ENCODE measurements at places on chromosomes 4 and X.

GRCh38 chr4:60657807-60658206 is 542.3 kb upstream of the ADGRL3 start:
- DNase-seq, result no peak

GRCh38 chr4:19455196-19455595 is 796.5 kb upstream of the SLIT2 start:
- DNase-seq, result no peak

- peak; percentile 52 for DNase-seq
Observed at GRCh38 chr4:98482847-98483806, 175.3 kb downstream of the TSPAN5 start.

DNA sequence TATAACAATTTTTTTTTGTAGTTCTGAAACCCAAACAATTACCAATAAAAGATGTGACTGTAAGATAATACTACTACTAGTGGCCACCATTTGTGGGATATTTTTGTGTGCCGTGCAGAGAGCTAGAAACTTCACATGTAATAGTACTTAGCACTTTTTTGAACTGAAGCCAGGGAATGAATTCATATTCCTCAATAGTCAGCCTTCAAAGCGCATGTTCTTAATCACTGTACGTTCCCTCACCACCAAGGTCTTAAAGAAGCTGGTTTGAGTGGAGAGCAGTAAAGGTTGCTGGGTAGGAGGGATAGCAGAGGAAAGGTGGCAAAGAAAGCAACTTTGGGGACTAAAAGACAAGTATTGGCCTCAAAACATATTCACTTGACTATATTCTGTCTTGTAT is 9.6 kb upstream of the RUFY3 start:
- DNase-seq, result no peak

GRCh38 chrX:83416273-83416672 is 91.8 kb upstream of the POU3F4 start:
- DNase-seq, result no peak

DNA sequence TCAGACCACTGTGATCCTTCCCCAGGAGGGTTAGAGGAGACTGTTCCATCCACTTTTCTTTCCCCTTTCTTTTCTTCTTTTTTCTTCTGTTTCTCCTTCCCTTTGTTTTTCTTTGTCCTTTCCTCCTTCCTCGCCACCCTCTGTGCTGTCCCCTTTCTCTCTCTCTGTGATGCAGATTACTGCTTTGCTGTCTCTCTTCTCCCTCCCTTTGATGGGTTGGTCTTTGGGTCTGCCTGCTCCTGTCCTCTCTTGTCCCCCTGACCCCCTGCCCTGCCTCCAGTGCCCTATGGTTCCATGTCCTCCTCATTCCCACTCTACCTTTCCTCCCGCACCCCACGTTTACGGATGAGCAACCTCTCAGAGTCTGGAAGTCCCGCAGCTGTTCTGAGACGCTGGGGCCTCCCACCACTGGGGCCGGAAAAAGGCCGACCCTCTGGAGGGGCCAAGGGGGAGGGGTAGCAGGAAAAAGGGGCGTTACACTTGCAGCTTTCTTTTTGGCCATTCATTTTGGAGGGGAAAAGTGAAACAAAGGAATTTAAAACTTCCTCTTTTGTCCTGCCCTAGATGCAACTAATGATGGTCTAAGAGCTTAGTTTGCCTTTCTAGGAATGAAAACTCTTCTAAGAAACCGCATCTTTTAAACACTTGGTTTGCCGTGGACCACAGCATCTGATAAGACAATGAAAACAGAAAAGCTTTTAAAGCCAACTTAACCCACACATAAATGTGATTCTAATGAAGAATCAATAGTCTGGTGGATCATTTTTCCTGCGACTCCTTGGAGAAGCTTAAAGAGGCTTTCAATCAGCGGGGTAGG is 24.5 kb upstream of the TSR2 start:
- no peak for DNase-seq

GRCh38 chr4:69497886-69498395 is 2.2 kb upstream of the UGT2B4 start:
- no peak for DNase-seq

DNA sequence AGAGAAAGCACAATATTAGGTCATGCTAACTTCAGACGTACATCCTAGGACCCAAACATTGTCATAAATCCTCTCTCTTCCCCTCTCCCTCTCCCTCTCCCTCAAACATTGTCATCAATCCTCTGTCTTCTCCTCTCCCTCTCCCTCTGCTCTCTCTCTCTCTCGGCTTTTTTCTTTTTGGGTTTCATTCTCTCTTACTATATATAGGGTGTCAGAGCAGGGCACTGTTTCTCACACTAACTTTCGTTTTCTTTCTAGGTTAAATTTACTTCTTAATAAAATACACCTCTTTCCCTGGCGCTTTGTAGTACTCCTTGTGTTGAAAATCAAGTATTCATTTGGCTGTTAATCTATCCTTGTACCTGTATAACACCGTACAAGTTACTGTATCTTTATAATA is 37.0 kb upstream of the HERC5 start:
- DNase-seq, result no peak

- peak; percentile 8 for DNase-seq
Observed at GRCh38 chr4:14193601-14194000, 566.1 kb upstream of the BOD1L1 start.
